Endothelial cell (in vitro differentiated cells): ENCODE measurements at places on chromosomes 1 and 21. TPM values are rescaled to one million over a fixed set of nuclear protein-coding genes. Genes with fewer than 3 reads are reported as not detected.

The GIPC2 gene
- 2.9 TPM for total RNA-seq

The SLAMF7 gene
- 0.56 TPM for total RNA-seq

The TINAGL1 gene
- 4.5 TPM for total RNA-seq

GRCh38 chr21:30408782-30409494, 13.1 kb downstream of the KRTAP13-1 start:
- no peak overlapping the region for H3K4me3 ChIP-seq
- H3K27ac ChIP-seq = no peak overlapping the region
- peaks cover 4% of the 10 kb centered on the region for H3K4me1 ChIP-seq
- peak; percentile 49 for DNase-seq
